ENCODE measurements at places on chromosomes 2 and 18. TPM values are rescaled to one million over a fixed set of nuclear protein-coding genes. Genes with fewer than 3 reads are reported as not detected.

GRCh38 chr2:205865905-205866441 is 183.7 kb downstream of the NRP2 start:
- DNase-seq = peak; percentile 87

DNA sequence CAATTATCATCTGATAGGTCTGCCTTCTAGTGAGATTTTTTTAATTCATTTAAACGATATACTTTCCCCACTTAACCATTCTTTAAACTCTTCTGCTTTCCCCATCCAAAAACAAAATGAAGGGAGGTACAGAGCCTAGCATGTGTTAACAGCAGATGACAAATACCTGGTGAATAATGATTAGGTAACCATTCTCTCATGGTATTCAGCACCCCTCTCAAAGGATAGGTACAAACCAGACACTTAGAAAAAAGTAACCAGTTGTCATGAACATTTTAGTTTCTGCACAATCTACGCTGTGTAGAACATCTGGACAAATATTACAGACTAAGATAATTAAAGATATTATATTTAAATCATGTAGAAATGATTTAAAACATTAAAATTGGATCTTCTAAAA is 56.3 kb downstream of the DNAH7 start:
- DNase-seq = no peak

- no peak for DNase-seq
These were observed 96.8 kb upstream of the PPP1CB start for GRCh38 chr2:28654663-28655320.

DNA sequence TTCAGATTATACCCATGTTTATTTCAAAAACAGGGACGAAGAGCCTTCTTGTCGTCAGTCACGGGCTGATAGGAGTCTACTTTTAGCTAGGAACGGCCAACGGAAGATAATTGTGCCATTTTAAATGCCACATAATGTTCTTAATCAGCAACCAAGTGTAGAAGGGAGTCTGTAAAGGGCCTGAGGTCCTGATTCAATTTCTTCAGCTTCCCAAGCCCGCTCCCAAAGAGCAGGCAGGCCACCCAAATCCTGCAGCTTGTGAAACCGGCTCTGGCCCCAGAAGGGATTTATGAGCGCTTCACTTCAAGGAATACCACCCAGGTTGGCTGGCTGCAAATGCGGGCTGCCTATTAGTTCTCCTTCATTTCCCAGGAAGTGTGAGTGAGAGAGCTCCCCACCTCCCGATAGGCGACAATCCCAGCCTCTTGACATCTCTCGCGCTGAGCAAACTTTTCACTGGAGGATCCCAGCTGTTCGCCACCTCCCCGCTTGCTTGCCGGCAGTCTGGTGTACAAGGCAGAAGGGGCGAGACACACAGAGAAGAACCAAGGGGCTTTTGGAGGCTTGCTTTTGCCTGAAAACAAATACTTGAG is 272.9 kb downstream of the CDH20 start:
- peak; percentile 85 for DNase-seq

DNA sequence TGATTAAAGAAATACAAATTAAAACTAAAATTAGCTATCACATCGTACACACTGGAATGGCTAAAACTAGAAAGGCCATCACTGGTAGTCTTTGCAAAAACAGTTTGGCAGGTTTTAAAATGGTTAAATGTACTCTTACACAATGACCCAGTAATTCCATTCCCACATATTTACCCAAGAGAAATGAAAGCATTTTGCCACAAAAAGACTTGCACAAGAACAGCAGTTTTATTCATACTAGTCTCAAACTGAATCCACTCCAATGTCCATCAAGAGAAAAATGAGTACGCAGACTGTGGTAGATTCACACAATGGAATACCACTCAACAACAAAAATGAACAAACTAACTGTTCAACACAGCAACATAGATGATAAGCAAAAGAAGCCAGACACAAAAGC is 29.1 kb downstream of the SP140L start:
- DNase-seq = peak; percentile 28

GRCh38 chr18:49648811-49649210 is 87.0 kb downstream of the LIPG start:
- no peak for DNase-seq

DNA sequence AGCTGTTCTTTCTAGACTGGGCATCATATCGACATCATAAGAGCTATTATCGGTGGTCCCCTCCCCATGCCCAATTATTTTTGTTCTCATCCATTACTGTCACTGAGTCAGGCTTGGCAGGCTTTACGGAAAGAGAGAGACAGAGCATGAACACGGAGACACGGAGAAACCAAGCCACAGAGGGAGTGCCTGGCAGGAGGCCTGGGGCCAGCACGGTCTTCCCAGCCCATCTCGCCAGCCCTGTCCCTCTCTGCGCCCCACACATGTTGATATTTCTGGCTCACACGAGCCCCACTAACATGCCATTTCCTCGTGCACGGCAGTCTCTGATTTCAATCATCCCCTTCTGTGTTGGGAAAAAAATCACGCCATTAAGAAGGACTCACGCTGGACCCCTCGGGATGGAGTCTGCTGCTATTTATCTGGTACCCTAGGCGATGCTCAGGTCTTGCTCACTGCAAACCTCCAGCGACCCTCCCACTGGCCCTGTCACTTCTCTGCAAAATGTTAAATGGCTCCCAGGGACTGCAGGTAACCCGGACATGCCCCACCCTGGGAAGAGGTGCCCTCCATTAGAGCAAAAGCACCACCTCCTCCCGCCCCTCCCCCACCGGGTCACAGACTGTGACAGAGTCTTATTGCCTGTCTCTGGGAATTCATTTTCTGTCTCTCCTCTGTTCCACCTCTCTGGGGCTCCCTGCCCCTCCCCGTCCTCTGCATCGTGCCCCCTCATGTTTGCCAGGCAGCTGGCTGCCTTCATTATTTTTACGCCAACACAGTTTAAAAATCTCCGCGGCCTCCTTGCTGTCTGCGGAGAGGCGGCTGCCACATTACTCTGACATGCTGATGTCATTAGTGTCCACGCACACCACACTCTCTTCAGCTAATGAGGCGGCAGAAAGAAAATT is 40.1 kb upstream of the GBX2 start:
- no peak for DNase-seq

- DNase-seq = peak; percentile 84
These were observed 115.7 kb upstream of the LRATD1 start for GRCh38 chr2:14516844-14517243.

- no peak for DNase-seq
These were observed 91.8 kb downstream of the TGIF1 start for GRCh38 chr18:3541549-3542386.

UGT1A8 gene
- not detected for total RNA-seq

Measured in RPMI7951 (cell line).